ENCODE measurements at places on chromosomes 11 and 22.

DNA sequence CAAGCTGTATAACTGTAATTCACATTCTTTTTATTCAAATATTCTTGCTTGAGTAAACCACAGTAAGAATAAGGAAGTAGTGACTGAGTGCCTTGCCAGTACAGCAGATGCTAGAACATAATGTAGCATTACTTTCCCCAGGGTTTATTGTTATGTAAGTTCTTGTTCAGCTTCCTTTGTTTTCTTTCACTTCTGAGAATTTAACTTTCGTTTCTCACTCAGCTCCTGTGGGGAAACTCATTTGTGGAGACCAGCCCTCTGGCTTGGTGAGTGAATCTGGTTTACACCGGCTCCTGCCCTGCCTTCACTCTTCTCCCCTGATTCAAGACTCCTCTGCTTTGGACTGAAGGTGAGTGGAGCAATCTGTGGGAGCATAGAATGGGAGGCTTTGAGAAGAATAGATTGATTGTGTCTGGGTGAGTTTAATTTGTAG lies at the start of gene TRIM22:
Gene TRIM22, plus strand, starts transcription at position 240 of the 433 bp plus-strand sequence. CDS start 6,443 bp downstream, outside the sequence.
- no peak for DNase-seq

DNA sequence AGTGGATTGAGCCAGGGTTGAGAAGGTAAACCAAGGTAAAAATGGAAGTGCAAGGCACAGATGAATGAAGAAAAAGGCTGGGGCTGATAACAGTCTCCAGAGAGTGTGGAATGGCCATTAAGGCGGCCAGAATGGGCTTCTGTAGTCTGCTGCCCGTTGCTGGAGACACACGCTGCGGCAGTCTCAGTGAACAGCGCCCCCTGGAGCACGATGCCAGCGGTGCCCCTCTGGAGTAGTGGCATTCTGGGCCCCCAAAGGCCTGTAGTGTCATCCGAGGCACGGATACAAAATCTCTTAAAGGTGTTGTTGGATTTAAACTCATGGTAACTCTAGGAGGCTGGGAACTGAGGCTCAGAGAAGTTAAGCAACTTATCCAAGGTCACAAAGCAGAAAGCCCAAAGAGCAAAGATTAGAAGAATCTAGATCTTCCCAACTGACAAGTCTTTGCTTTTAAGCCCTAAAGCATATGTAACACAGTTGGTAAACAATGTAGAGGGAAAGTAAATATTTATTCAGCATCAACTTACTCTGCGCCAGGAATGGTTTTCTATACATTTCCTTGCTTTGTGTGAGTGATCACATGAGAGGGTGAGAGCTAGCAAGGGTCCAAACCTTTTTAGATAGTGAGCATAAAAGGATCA lies 18.2 kb downstream of the KCNJ1 start:
- DNase-seq = no peak

DNA sequence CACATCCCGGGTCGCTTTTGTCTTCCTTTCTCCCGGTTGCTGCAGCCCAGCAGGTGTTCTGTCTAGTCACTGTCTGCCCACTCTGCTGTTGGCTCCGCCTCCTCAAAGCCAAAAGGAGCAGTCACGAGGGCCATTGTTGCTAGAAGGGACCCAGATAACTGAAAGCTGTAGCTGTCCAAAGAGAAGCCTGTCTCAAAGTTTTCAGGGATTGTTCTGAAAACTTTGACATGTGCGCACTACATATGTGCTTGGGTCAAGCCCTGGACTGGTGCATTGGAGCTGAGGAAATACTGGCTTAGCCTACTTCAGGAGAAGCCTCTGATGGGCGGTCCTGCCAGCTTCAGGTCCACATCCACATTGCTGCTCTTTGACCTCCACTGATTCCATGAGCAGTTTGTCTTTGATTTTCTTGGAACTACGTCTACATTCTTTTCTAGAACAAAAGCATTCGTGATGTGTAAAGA lies 8.8 kb upstream of the OR2AT4 start:
- DNase-seq = no peak

- DNase-seq = no peak
These were observed 72.8 kb downstream of the TBC1D22A start for GRCh38 chr22:46835288-46835687.

DNA sequence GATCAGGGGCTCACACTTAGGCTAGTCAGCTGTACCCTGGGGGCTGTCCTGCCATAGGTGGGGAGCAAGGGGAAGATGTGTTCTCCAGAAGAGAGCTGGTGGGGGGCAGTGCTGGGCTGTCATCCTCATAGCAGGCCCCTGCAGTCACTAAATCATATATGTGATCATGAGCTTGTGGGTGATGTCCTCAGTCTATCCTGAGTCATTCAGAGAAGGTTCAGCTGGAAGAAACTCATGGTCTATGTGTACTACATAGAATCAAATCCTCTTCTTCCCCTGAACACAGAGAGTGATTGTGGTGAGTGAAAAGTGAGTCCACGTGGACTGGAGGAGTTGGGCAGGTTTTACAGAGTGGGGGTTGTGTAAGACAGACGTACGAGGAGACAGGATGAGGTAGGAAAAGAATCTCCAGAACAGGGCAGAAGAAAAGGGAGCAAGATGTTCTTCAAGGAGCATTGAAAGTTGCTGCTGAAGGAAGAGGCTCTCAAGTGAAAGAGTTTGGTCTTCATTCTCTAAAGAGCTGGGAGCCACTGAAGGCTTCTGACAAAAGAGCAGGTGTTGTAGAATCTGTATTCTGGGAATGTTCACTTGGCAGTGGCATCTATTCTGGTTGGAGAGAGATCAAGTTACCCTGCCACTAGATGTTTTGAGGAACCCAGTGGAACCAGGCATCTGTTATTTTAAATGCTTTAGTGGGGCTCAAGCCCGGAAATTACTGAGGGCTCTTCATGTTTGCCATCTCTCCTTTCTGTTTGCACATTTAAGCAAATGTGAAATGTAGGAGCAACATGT lies 68.9 kb downstream of the C22orf31 start:
- DNase-seq = no peak

GRCh38 chr11:24497831-24498230 lies 978 bp downstream of the LUZP2 start:
- no peak for DNase-seq

- no peak for DNase-seq
These were observed 15.8 kb upstream of the ZC3H12C start for GRCh38 chr11:110077346-110077745.

Measured in amygdala (tissue), 56 donors.